ENCODE measurements at places on chromosomes 1 and 21.

- ATAC-seq, result no peak
Measured at GRCh38 chr1:210523830-210524229, 195.1 kb downstream of the HHAT start.

DNA sequence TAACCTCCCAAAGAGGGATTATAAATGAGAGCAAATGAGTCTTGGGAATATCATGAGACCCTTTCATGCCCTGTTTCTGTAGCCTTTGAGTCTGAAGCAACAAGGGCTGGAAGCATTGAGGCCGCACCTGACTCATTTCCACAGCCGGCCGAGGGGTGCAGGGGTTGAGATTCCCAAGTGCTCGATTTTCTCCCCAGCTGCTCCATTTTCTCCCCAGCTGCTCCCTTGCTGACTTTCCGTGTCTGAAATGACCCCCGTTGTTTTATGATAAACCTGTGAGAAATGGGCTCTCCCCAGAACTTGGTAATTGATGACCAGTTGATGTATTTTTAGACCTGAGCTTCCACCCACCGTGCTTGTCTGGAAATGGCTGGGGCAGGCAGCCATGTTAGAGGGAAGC lies 22.9 kb downstream of the SIM2 start:
- no peak for ATAC-seq

DNA sequence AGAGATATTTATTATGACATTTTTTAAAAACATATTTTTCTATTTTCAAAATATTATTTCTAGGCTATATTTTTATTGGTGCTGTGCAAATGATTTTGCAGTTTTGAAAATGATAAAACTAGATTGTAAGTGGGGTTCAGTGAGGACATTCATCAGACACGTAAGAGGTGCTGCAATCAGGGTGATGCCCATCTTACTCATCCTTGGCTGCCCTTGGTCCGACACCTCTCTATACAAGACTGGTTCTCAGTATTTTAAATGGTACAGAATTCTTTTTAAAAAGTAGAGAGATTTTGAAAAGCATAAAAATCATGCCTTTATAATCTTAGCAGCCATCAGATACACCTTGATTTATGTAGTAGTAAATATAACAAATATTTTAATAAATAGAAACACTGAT lies 24.0 kb downstream of the HENMT1 start:
- no peak for ATAC-seq

GRCh38 chr21:25283720-25284119 lies 323.6 kb downstream of the MRPL39 start:
- ATAC-seq, result no peak

GRCh38 chr1:104636581-104636980 lies 886.9 kb downstream of the AMY1C start:
- no peak for ATAC-seq

- ATAC-seq, result peak; percentile 21
Measured at GRCh38 chr1:39272027-39272797, 67.7 kb downstream of the MACF1 start.

DNA sequence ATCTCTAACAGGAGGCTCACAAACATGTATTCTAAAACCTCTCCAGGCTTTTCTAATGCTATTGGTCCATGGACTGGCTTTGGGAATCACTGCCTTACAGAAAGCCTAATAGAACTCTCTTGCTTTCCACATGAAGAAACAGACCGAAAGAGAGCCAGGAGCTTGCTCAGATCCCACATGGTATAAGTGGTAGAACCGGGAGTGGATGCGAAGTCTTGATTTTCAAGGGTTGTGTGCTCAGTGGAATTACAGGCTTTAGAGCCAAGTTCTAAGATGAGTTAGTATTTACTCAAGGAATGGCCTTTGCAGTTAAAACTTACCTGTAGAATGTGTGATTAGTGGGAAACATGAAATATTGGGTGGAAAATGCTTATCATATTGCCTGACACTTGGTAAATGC lies 54.3 kb upstream of the HSD17B7 start:
- ATAC-seq, result no peak

- ATAC-seq, result no peak
Measured at GRCh38 chr1:158163000-158163947, 17.4 kb upstream of the CD1D start.

- peak; percentile 89 for ATAC-seq
Measured at GRCh38 chr1:235328271-235329138, at the start of gene GGPS1. TSS of gene GGPS1 (plus strand) at chr1:235328570. CDS start at chr1:235335265, 6,695 bp downstream.

- no peak for ATAC-seq
Measured at GRCh38 chr1:94741996-94742395, 78.2 kb upstream of the SLC44A3 start.

DNA sequence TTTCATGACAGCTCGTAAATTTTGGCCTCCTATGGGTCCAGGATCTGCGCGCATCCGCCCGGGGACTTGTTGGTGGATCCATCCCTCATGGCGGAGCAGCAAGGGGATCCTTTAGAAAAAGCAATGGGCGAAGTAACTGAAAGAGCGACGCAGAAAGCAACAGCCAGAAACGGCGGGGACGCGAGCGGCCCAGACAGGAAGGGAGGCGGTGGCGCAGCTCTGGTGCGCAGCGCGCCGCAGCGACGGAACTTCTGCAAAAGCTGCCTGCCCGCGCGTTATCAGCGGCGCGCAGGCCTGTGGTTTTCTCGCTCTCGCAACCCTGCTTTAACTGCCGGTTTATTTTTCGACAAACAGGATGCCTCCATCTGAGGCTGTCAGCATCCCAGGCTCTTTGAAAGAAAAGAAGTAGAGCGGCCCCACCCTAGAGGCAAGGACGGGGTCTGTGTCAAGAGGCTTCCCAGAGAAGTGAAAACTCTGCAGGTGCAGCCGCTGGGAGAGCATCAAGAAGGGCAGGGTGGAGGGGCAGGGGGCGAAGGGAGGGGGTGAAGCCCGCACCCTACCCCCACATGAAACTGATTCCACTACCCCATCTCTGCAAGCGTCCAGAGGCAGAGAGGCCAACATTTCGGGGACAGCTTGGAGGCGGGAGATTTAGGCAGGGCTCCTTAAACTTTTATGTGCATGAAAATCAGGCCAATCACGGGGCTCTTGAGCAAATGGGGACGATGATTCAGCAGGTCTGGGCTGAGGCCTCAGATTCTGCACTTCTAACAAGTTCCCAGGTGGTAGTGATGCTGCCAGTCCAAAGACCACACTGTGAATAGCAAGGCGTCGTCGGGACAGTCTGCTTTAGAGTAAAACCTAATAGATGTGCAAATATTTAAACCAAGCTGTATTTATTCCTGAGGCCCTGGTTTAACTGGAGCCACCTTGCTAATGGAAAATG lies 22.2 kb downstream of the RUNX1 start:
- ATAC-seq, result peak; percentile 44

GRCh38 chr1:202807926-202808757 lies at the start of gene KDM5B:
TSS of gene KDM5B (minus strand) at chr1:202808421. CDS start at chr1:202808305, 116 bp downstream.
- ATAC-seq, result peak; percentile 35

DNA sequence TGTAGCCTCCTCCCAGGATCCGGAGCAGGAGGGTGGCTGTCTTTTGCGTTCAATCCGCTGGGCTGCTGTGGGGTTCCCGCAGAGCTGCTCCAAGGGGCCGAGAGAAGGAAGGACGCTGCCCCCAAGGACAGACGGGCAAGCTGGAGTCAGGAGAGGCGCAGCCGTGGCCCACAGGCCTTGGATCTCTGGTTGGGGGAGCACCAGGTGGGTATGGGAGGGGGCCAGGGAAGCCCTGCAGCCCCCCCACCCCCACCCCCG lies 15.9 kb upstream of the SKI start:
- peak; percentile 7 for ATAC-seq

- peak; percentile 50 for ATAC-seq
Measured at GRCh38 chr1:236795757-236796667, 920 bp downstream of the MTR start.
